ENCODE measurements at places on chromosomes 5 and 9.
A peak's percentile ranks its signal among the peaks of the same experiment; 100 is the strongest.

DNA sequence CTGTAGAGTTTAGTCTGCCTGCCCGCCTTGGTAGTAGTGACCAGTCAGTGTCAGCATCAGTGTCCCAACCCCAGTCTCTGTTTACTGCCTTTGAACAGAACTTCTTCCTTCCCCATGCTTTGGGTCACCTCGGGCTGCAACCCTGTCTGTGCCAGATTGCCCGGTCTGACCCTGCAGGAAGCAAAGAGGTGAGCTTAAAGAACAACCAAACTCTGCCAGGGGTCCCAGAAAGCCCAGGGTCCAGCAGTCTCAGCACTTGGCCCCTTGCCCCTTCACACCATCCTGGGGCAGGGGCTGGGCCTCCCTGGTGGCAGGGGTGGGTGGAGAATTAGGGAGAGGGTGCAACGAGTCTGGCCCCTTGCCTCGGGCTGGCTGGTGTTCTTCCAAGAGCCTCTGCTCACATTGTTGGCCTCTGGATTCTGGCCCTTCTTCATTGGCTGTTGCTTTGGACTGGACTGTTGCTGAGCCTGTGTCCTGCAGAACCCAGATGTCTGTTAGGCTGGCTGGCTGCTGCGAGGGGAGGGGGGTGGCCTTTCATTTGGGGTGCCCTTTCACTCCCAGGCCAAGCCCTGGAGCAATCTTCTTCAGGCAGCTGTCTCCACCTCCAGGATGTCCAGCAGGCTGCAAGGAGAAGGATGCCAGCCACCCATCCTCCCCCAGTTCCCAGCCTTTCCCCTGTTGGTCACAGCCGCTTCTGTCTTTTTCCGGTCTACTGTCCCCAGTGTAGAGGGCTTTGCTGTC, 51.2 kb downstream of the SAR1B start:
- no peak for DNase-seq

DNA sequence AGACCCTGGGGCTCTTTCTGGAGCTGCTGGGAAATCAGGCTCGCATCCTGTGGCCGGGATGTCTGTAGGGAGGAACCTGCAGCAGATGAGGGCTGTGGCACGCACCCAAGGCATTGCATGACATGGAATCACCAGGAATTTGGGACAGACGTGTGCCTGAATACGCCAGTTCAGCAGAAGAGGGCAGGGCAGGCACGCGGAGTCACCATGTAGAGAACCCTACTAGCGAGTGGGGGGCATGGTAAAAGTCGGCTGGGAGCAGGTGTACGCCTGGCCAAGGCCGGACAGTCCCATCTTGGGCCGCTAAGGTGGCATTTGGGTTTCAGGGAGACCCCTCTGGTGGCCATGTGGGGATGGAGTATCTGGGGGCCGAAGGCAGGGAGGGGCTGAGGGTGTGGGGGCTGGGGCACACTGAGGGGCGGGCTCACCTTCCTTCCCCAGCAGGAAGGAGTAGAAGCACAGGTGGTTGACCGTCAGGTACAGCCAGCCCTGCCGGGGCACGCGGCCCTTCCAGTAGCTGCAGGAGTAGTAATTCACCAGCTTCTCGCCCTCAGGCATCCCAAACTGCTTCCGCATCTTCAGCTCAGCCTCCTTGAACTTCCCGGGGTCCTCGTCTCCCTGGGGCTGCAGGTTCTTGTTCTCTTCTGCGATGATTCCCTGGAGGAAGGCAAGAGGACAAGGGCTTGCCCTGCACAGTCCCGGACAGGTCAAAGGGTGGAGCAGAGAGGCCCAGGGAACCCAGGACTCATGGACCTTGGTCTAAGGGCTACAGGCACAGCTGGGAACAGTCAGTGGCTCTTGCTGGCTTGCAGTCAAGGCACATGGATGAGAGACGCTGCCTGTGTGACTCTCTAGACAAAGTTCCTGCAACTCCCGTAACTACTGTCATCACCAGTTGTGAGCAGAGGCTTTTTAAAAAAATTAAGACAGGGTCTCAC, 13.5 kb downstream of the TBC1D9B start:
- no peak for DNase-seq

GRCh38 chr9:10999646-11000045, 386.8 kb upstream of the PTPRD start:
- no peak for DNase-seq

GRCh38 chr5:78639791-78640190, 8.8 kb downstream of the LHFPL2 start:
- no peak for DNase-seq

- DNase-seq = no peak
Measured at GRCh38 chr5:173451651-173452050, 123.4 kb upstream of the STC2 start.

DNA sequence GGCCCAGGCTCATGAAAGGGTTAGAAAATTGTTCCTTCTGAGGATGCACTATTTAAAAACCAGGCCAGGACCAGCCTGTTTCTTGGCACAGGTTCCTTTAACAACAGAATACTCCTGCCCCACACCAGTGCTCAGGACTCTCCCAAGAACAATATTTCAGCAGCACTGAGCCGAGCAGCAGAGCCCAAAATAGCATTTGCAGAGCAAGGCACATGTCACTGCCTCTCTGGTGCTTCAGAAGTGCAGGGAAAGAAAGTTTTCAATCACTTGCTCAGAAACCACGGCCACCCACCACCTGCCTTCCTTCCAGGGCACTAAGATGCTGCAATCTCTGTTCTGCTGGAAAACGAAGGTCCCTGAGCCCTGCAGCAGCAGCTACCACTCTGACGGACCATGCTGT, 77.6 kb downstream of the SIL1 start:
- no peak for DNase-seq

DNA sequence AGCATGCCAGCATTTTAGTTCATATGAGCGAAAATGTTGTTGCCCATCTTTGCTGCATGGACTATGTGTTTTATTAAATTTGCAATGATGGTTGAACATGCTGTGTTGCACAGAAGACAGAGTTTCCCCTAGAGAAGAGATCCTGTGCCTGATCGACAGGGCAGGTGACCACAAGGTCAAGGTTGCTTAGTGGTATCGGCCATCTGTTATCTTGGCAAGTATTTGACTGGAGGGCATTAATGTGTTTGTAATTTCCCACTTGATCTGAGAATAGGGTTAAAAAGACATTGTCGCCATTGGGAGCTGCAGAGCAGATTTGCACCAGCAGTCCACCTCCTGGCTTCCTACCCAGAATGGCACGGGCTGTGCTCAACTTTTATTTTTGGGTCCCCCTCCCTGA, 1523.6 kb upstream of the WWC1 start:
- no peak for DNase-seq

GRCh38 chr9:130287736-130288135, 22.2 kb downstream of the HMCN2 start:
- no peak for DNase-seq

DNA sequence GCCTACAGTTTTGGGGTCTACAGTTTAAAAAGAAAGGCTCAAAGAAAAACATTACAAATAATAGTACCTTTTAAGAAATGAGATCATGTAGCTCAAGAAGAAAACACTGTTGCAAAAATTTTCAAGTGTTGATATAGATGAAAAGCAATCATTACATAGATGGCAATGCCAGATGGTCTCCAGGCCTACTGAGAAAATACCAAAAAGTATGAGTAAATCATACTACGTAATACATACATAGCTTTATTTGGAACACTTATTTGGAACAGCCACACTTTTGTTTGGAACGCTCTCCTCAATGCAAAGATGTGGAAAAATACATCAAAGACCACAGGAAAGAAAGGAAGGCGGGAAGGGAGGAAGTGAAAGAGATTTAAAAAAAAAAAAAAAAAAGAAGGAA, 44.1 kb downstream of the MARCHF11 start:
- DNase-seq = no peak

DNA sequence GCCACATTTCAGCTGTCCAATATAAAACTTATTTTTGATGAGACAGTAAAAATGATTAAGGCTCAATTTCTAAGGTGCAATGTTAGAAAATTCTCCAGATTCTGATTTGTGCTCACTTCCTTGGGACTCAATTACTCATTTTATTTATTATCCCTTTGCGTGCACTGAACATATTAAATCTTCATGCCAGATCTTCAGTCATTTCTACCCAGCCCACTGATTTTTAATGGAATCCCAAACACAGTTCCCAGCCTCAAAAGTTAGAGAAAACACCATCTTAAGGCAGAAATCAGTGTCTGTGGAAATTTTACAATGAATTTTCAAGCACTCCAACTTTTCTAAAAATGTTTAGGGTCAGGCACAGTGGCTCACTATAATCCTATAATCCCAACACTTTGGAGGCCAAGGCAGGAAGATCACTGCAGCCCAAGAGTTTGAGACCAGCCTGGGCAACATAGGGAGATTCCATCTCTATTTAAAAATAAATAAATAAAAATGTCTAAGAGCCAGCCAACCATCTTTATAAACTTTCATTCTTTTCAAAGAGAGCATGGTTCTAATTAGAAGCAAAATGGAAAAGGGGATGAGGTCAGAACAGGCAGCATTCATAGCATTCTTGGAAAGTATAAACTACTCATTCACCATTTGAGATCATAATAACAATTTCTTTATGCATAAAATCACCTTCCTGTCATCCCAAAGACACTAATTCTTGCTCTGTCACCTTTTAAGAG, 53.7 kb downstream of the TLE1 start:
- DNase-seq = no peak

DNA sequence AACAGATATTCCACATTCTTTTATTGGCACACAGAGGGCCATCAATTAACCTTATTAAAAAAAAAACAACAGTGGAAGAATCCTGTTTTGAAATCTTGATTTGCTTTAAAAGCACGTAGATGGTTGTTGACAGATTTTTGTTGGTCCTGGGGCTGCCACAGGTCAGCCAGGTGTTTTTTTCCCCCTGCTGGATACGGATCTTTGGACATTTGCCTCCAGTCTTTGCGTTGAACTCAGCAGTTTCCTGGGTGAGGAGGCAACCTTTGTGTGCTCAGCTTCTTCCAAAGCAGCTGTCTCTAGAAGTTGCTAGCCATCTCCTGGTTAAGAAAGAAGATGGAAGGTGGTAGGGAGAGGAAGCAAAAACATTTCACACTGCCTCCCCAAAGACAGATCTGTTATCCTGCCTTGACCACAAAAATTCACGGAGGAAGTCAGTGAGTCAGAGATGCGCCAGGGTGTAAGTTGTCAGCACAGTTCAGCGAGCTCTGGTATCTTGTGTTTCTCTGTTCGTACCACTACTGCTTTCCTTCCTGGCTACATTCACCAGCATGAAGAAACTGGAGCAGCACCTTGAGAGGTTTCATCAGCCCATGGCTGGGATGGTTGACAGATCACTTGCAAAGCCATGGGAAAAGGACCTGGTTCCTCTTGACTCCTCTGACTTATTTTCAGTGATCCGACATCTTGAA, 207.3 kb downstream of the ARHGAP26 start:
- DNase-seq = peak; percentile 97

DNA sequence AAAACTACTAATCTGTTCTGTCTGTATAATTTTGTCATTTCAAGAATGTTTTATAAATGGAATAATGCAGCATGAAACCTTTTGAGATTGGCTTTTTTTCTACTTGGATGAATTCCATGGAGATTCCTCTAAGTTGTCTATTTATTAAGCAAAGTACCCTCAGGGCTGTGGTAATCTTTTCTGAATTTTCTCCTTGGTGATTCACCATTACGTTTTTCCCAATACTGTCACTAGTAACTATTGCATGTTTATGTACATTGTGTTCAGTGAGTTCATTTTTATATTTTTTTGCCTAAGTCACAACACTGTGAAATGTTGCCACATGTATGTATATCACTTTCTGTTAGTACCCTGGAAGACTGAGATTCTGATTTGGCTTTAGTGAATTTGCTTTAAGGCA, 177.0 kb upstream of the GRIN3A start:
- no peak for DNase-seq
